ENCODE measurements at places on chromosomes 16 and 17.

GRCh38 chr17:9982159-9982558 lies 77.1 kb upstream of the RCVRN start:
- no peaks in the 10 kb centered on the region for H3K36me3 ChIP-seq
- H3K27me3 ChIP-seq, result no peaks in the 10 kb centered on the region
- no peak overlapping the region for H3K4me3 ChIP-seq

GRCh38 chr16:16025214-16025968 lies 76.0 kb downstream of the ABCC1 start:
- peaks cover 46% of the 10 kb centered on the region for H3K36me3 ChIP-seq
- peaks cover 52% of the 10 kb centered on the region for H3K4me1 ChIP-seq
- H3K4me3 ChIP-seq, result no peak overlapping the region
- peak overlapping the region; percentile 63 for H3K27ac ChIP-seq

- no peaks in the 10 kb centered on the region for H3K4me1 ChIP-seq
- DNase-seq, result peak; percentile 66
- H3K36me3 ChIP-seq, result no peaks in the 10 kb centered on the region
- no peak overlapping the region for H3K27ac ChIP-seq
- H3K27me3 ChIP-seq, result no peaks in the 10 kb centered on the region
Observed at GRCh38 chr17:50087246-50087911, 7.8 kb upstream of the PDK2 start.

GRCh38 chr16:76335180-76335974 lies 58.2 kb downstream of the CNTNAP4 start:
- H3K36me3 ChIP-seq, result no peaks in the 10 kb centered on the region
- H3K4me3 ChIP-seq, result no peak overlapping the region
- H3K4me1 ChIP-seq, result no peaks in the 10 kb centered on the region
- no peaks in the 10 kb centered on the region for H3K27me3 ChIP-seq

GRCh38 chr17:6701719-6702118 lies 11.4 kb downstream of the SLC13A5 start:
- no peaks in the 10 kb centered on the region for H3K36me3 ChIP-seq
- H3K4me1 ChIP-seq, result peaks cover 3% of the 10 kb centered on the region
- H3K27ac ChIP-seq, result no peak overlapping the region
- peaks cover 19% of the 10 kb centered on the region for H3K27me3 ChIP-seq
- no peak overlapping the region for H3K4me3 ChIP-seq

- H3K36me3 ChIP-seq, result peaks cover 1% of the 10 kb centered on the region
- H3K4me1 ChIP-seq, result peaks cover 20% of the 10 kb centered on the region
- DNase-seq, result no peak
- H3K27me3 ChIP-seq, result no peaks in the 10 kb centered on the region
- peak overlapping the region; percentile 84 for H3K4me3 ChIP-seq
Observed at GRCh38 chr17:68456339-68457167, 743 bp downstream of the WIPI1 start.

- H3K27me3 ChIP-seq, result no peaks in the 10 kb centered on the region
- H3K4me3 ChIP-seq, result no peak overlapping the region
- H3K27ac ChIP-seq, result no peak overlapping the region
- DNase-seq, result no peak
- H3K4me1 ChIP-seq, result peaks cover 41% of the 10 kb centered on the region
- H3K36me3 ChIP-seq, result peaks cover 9% of the 10 kb centered on the region
Observed at GRCh38 chr17:8285270-8286181, 2.9 kb upstream of the RANGRF start.

- DNase-seq, result no peak
- peaks cover 9% of the 10 kb centered on the region for H3K27me3 ChIP-seq
- H3K4me1 ChIP-seq, result no peaks in the 10 kb centered on the region
- H3K27ac ChIP-seq, result no peak overlapping the region
- no peaks in the 10 kb centered on the region for H3K36me3 ChIP-seq
Observed at GRCh38 chr17:31824766-31825360, 34.2 kb downstream of the COPRS start.

- H3K4me1 ChIP-seq, result no peaks in the 10 kb centered on the region
- H3K4me3 ChIP-seq, result no peak overlapping the region
- DNase-seq, result no peak
- H3K27me3 ChIP-seq, result no peaks in the 10 kb centered on the region
- H3K27ac ChIP-seq, result no peak overlapping the region
Observed at GRCh38 chr17:67884741-67885140, 59.4 kb downstream of the BPTF start.

GRCh38 chr16:66238696-66239095 lies 127.8 kb upstream of the CDH5 start:
- no peaks in the 10 kb centered on the region for H3K36me3 ChIP-seq
- no peak overlapping the region for H3K27ac ChIP-seq
- peaks cover 4% of the 10 kb centered on the region for H3K27me3 ChIP-seq
- H3K4me3 ChIP-seq, result no peak overlapping the region
- no peaks in the 10 kb centered on the region for H3K4me1 ChIP-seq

DNA sequence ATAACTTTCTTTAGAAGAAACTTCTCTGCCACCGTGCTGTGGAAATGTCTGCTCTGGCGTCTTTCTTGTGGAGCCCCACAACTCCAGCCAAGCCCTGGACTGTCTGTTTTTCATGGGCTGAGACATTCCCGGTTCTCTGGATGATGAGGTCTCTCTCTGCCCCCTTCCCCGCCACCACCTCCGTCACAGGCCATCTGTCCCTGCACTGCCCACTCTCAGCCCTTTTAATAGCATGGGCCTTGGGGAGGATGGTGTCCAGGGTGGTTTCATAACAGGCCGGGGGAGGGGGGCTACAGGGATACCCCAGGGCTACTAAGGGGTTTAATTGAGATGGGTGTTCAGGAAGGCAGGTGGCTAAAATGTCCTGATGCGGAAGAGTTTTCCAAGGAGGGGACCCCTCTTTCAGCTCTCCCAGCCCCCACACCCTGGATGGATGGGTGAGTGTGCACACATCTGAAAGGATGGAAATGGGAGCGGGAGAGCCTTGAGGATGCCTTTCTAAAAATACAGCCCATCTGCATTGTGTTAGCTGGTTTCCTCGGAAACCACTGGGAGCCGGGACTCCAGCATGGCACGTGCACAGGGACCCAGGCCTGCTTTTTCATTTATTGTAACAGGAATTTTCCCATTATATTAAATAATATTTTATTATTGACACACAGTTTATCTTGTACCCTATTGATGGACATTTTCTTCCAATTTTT lies 14.6 kb upstream of the NDRG4 start:
- H3K27me3 ChIP-seq, result peaks cover 3% of the 10 kb centered on the region
- no peak overlapping the region for H3K27ac ChIP-seq
- H3K36me3 ChIP-seq, result no peaks in the 10 kb centered on the region
- H3K4me1 ChIP-seq, result no peaks in the 10 kb centered on the region
- no peak overlapping the region for H3K4me3 ChIP-seq
- DNase-seq, result no peak

- no peaks in the 10 kb centered on the region for H3K27me3 ChIP-seq
- peaks cover 13% of the 10 kb centered on the region for H3K4me1 ChIP-seq
- no peaks in the 10 kb centered on the region for H3K36me3 ChIP-seq
- no peak for DNase-seq
Observed at GRCh38 chr17:61249649-61250299, 149.9 kb upstream of the TBX2 start.

DNA sequence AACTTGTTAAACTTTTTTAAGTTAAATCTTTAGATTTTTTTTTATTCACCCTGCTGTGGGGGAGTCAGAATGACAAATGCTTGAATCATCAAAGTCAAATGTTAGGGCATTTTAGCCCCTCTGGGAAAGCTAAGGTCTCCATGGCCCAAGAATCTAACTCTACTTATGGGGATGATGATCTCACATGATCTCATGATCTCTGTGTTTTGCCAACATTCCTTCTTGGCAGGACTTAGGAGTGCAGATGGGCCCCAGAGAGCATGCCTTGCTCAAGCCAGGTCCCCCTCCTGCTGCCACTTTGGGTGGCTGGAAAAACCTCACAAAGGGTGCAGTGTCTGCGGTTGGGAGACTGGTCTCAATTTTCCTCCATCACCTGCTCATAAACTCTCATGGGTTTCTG lies 108.6 kb downstream of the PRKCB start:
- H3K27me3 ChIP-seq, result no peaks in the 10 kb centered on the region
- DNase-seq, result no peak
- H3K4me3 ChIP-seq, result no peak overlapping the region

- H3K36me3 ChIP-seq, result no peaks in the 10 kb centered on the region
- no peaks in the 10 kb centered on the region for H3K27me3 ChIP-seq
- H3K27ac ChIP-seq, result no peak overlapping the region
- no peak for DNase-seq
- H3K4me1 ChIP-seq, result peaks cover 10% of the 10 kb centered on the region
Observed at GRCh38 chr16:72739577-72739976, 308.4 kb downstream of the ZFHX3 start.

- no peak overlapping the region for H3K27ac ChIP-seq
- H3K36me3 ChIP-seq, result peaks cover 5% of the 10 kb centered on the region
- DNase-seq, result no peak
- no peak overlapping the region for H3K4me3 ChIP-seq
- peaks cover 17% of the 10 kb centered on the region for H3K4me1 ChIP-seq
Observed at GRCh38 chr16:71889147-71889546, 5.2 kb upstream of the ZNF821 start.

DNA sequence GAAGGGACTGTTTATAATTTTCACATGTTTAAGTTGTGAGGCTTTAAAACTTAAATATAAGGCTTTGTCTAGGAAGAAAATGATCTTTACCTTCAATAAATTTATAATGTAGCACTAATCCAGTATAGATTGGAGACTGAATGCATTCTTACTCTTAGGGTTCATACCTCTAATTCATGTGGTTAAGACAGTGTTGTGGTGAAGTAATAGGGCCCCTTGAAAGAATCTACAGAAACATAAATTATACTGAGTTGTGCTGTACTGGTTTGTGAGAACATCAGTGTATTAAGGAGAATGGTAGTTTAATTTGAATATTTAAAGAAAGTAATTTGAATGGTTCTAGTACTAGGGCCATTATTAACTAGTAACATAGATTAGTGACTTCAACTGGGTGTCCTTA lies 13.7 kb downstream of the HAPSTR1 start:
- H3K27me3 ChIP-seq, result no peaks in the 10 kb centered on the region
- peak overlapping the region; percentile 65 for H3K27ac ChIP-seq
- peaks cover 90% of the 10 kb centered on the region for H3K36me3 ChIP-seq

DNA sequence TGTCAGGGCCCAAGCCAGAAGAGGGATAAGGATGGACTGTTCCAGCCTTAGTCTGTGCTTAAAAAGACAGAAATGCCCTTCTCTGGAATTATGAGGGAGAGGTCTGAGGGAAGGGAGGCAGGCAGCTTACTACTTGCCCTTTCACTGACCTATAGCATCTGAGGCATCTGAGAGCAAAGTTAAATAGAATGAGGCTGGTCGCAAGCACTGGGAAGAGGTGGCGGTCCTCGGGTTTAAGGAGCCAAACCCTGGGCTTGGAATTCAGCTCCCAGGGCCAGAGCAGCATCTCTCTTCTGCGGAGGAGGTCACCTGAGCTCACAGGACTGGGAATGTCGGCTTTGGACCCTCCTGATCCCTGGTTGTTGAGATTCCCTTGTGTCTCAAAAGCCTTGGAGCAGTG lies 3.1 kb upstream of the LIMD2 start:
- H3K4me1 ChIP-seq, result peaks cover 66% of the 10 kb centered on the region
- H3K4me3 ChIP-seq, result peak overlapping the region; percentile 80
- H3K27ac ChIP-seq, result peak overlapping the region; percentile 95
- DNase-seq, result no peak
- H3K36me3 ChIP-seq, result peaks cover 43% of the 10 kb centered on the region

DNA sequence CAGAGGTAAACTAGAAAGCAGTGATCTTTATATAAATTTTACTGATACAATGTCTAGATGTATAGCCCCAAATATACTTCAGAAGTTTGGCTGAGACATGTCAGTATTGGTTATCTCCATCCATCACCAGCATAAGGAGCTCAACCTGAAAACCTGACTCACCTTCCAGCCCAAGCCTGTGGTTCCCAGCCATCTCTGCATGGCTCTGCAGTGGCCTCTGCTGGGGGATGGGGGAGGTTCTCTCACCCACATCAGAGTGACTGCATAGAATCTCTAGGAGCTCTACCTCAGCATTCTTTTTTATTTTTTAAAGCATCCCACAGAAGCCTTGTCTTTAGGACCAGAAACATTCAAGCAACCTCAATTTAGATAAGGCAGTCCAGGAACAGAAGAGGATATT lies 27.3 kb downstream of the USP7 start:
- H3K27ac ChIP-seq, result peak overlapping the region; percentile 50
- H3K27me3 ChIP-seq, result no peaks in the 10 kb centered on the region
- DNase-seq, result no peak
- no peak overlapping the region for H3K4me3 ChIP-seq
- peaks cover 92% of the 10 kb centered on the region for H3K4me1 ChIP-seq

DNA sequence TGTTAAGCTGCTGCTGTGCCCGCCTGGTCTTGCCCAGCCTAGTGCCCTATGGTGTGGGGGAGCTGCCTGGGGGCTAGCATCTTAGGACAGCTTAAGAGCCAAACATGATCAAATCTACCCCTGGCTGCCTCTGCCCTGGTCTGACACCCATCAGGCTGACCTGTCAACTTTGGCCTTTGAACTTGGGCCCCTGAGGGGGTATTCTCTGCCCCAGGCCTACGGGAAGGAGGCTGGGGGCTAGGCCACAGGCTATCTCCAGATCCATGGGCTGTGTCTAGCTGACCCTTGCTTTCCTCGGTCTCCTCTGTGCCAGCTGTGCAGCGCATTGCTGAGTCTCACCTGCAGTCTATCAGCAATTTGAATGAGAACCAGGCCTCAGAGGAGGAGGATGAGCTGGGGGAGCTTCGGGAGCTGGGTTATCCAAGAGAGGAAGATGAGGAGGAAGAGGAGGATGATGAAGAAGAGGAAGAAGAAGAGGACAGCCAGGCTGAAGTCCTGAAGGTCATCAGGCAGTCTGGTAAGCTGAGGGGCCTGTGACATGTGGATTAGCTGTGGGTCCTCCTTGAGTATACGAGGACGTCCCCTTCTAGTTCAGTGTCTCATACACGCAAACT lies 3.3 kb upstream of the STARD3 start:
- DNase-seq, result no peak
- H3K36me3 ChIP-seq, result peaks cover 4% of the 10 kb centered on the region
- H3K4me3 ChIP-seq, result no peak overlapping the region

DNA sequence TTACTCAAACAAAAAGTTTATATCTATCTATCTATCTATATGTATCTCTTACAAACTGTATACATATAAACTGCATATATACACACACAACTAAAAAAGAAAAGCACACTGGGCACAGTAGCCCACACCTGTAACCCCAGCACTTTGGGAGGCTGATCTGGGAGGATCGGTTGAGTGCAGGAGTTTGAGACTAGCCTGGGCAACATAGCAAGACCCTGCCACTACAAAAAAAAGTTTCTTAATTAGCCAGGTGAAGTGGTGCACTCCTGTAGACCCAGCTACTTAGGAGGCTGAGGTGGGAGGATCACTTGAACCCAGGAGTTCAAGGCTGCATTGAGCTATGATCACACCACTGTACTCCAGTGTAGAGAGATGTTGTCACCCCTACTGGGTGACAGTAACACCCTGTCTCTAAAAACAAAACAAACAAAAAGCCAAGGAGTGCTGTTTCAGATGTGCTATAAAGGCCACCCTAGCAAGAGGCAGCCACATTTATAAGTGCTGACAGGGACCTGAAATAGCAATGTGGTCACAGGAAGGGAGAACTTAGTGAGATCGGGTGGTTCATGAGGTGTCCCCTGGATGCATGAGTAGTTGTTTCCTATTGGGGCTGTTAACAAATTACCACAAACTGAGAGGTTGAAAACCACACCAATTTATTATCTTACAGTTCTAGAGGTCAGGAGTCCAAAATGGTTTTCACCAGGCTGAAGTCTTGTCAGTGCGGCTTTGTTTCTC lies 4.8 kb downstream of the CD2BP2 start:
- H3K4me3 ChIP-seq, result peak overlapping the region; percentile 67
- peak overlapping the region; percentile 79 for H3K27ac ChIP-seq
- no peaks in the 10 kb centered on the region for H3K27me3 ChIP-seq
- no peak for DNase-seq

All from activated B cell treated with CpG ODN at 0.5 μM for 24 hours (primary cell).